Progenitor cell of endocrine pancreas (in vitro differentiated cells): ENCODE measurements at places on chromosomes 3 and 15. TPM values are rescaled to one million over a fixed set of nuclear protein-coding genes. Genes with fewer than 3 reads are reported as not detected.

SNAPC5 gene
- 25.2 and 25.9 TPM in 2 replicates for total RNA-seq

BFSP2 gene
- not detected in 2 replicates for total RNA-seq

CLEC3B gene
- total RNA-seq = not detected in 2 replicates

PIK3CA gene
- total RNA-seq = 19.2 and 20.2 TPM in 2 replicates

DNA sequence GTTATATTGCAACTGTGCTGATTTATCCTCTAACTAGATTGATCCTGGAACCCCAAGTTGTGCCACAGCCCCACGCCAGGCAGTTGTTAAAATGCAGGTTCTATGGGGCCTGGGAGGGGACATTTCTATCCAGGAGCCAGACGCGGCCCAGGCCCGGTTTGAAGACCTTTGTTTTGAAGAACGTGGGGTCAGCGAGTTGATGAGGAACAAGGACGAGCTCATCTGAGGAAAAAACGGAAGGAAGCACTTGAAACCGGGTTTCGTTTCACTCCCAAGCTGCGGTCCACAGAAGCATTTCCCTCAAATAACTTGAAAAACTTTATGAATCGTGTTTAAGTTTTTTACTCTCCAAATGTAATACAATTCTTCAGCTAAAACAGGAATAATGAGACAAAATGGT is 76.4 kb downstream of the CHSY1 start:
- peaks cover 30% of the 10 kb centered on the region for H3K36me3 ChIP-seq
- DNase-seq = no peak
- H3K27me3 ChIP-seq = no peaks in the 10 kb centered on the region
- peaks cover 2% of the 10 kb centered on the region for H3K4me1 ChIP-seq
- peak overlapping the region; percentile 62 for H3K27ac ChIP-seq

DNA sequence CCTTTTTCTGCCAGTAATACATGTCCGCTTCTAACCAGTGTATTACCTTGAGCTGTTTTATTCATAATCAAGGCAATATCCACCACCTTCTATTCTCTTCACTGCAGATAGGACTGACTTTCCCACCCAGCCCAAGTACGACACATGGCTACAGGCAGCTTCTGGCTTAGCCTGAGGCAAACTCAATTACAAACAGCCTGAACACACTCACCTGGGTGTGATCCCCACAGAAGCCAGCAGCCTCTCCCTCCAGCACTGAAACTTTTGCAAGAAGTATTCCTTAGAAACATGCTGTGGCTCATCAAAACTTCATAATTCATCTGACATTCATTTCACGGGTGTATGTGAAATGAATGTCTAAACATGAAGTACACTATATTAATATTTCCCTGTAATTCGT is 13.5 kb upstream of the KCNMB3 start:
- no peak for DNase-seq
- no peak overlapping the region for H3K27ac ChIP-seq
- no peaks in the 10 kb centered on the region for H3K27me3 ChIP-seq
- H3K36me3 ChIP-seq = peaks cover 13% of the 10 kb centered on the region
- H3K4me3 ChIP-seq = no peak overlapping the region
- H3K4me1 ChIP-seq = no peaks in the 10 kb centered on the region

GRCh38 chr3:45987368-45988291 is 8.0 kb downstream of the FYCO1 start:
- no peak overlapping the region for H3K4me3 ChIP-seq
- peaks cover 5% of the 10 kb centered on the region for H3K36me3 ChIP-seq
- peaks cover 28% of the 10 kb centered on the region for H3K4me1 ChIP-seq
- peak overlapping the region; percentile 82 for H3K27ac ChIP-seq
- DNase-seq = no peak

DNA sequence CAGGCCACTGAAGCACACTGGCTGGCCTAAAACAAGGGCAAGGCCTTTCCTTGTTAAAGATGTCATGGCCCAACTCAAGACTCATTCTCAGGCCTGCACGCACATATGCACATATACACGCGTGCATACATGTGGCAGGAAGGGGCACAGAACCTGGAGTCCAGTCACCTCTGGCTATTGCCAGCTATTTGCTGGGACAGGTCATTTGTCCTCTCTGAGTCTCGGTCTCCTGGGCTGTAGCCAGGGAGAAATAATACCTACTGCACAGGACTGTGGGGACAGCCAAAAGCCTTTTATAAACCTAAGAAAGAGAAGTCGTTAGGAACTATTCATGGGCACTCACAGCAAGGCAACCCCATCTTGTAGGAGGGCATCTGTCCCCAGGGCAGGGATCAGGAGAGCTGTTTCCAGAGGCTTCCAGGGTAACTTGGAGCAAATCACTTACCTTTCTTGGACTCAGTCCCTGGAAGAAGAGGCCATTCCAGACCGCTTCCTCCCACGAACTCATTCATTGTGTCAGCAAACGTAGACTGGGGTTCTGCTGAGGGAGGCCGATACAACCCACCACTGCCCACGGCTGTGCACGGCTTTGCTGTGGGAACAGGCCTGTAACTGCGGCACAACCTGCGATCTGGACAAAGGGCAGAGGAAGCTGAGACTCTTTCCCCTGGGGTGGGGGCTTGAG is 41.1 kb upstream of the RHO start:
- DNase-seq = no peak
- H3K27ac ChIP-seq = no peak overlapping the region
- peaks cover 8% of the 10 kb centered on the region for H3K4me1 ChIP-seq
- H3K27me3 ChIP-seq = no peaks in the 10 kb centered on the region

DNA sequence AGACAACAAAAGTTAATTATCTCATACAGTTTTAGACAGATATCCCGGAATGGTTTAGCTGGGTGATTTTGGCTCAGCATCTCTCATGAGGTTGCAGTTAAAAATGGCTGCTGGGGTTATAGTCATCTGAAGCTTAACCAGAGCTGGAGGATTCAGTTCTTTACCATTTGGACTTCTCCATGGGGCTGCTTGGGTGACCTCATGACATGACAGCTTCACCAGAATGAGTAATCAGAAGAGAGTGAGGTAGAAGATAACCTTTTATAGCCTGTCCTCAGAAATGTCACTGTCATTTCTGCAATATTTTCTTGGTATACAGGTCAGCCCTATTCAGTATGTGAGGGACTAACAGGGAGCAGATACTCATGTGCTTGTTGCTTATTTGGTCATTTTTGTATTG is 30.9 kb downstream of the TFG start:
- DNase-seq = no peak
- peaks cover 15% of the 10 kb centered on the region for H3K4me1 ChIP-seq
- peaks cover 21% of the 10 kb centered on the region for H3K36me3 ChIP-seq
- H3K27ac ChIP-seq = no peak overlapping the region
- no peaks in the 10 kb centered on the region for H3K27me3 ChIP-seq

DNA sequence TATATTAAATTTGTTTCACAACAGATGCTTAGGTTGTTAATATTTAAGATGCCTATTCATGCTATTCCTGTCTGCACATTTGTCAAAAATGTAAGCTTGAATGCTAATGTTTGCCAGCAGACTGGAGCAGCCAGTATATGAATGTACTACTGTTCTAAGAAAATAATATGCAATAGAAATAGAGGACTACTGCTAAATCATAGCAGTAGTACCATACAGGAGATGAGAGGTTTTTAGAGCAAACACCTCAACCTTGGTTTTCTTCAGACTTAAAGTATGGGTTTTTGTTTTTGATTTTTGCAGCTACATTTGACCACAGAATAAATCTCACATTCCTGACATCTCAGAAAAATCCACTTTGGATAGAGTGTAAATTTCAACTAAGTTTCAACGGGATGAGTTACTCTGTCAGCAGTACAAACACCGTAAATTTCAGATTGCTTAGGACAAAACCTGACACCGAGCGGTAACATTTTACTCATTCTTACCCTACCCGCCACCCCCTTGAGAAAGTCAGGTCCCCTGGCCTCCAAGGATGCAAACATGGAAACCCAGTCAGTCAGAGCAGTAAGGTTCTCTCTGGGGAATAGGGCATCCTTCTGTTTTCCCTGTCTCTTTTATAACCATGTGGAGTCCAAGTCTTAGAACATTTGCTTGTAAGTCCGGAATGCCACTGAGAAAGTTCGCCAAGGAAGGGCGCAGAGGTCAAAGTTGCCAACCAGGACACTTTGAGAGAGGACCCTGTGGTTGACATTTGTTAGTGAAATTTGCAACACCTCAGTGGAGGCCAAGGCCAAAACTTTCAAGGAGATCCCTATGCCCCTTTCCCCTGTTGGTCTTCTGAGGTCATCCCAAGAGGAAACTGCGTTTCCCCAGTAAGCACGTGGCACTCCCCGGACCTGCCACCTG is 17.9 kb upstream of the SATB1 start:
- H3K4me1 ChIP-seq = peaks cover 9% of the 10 kb centered on the region
- H3K36me3 ChIP-seq = no peaks in the 10 kb centered on the region
- peak overlapping the region; percentile 88 for H3K4me3 ChIP-seq
- H3K27me3 ChIP-seq = peaks cover 45% of the 10 kb centered on the region
- DNase-seq = no peak
- no peak overlapping the region for H3K27ac ChIP-seq

GRCh38 chr3:127805026-127805753 is 17.1 kb downstream of the MGLL start:
- H3K4me1 ChIP-seq = no peaks in the 10 kb centered on the region
- DNase-seq = no peak
- no peak overlapping the region for H3K4me3 ChIP-seq
- no peak overlapping the region for H3K27ac ChIP-seq
- peaks cover 27% of the 10 kb centered on the region for H3K27me3 ChIP-seq

DNA sequence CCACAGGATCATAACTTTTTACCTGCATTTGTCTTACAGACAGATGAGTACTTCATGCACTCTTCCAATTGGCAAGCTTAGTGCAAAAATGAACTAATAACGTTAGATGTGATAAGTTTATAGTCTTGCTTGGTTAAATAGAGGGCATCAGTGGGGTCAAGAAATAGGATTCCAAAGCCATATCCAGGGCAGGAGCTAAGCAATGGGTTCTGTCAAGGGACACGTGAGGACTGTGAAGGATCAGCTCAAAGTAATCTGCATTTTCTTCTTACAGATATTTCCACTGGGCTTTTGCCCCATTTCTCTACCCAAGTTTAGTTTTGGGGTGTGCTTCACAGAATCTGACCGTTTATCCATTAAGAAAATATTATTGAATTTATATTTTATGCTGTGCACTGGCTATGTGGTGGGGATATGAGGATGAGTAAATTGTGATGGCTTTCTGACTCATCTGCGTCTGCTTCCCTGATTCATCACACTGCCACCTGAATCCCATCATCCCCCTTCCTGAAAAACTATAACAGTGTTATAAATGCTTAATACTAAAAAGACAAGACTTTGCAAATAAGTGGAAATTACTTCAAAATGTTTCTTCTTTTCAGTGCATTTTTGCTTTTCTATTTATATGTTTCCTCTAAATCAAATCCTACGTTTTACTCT is 17.5 kb downstream of the PPP2R3A start:
- no peaks in the 10 kb centered on the region for H3K27me3 ChIP-seq
- no peak overlapping the region for H3K4me3 ChIP-seq
- H3K36me3 ChIP-seq = peaks cover 2% of the 10 kb centered on the region
- no peaks in the 10 kb centered on the region for H3K4me1 ChIP-seq
- H3K27ac ChIP-seq = no peak overlapping the region
- DNase-seq = no peak

- H3K27ac ChIP-seq = no peak overlapping the region
- H3K4me3 ChIP-seq = no peak overlapping the region
- no peaks in the 10 kb centered on the region for H3K4me1 ChIP-seq
- no peak for DNase-seq
- H3K27me3 ChIP-seq = no peaks in the 10 kb centered on the region
Measured at GRCh38 chr3:59654123-59654479, 604.3 kb upstream of the CFAP20DC start.

DNA sequence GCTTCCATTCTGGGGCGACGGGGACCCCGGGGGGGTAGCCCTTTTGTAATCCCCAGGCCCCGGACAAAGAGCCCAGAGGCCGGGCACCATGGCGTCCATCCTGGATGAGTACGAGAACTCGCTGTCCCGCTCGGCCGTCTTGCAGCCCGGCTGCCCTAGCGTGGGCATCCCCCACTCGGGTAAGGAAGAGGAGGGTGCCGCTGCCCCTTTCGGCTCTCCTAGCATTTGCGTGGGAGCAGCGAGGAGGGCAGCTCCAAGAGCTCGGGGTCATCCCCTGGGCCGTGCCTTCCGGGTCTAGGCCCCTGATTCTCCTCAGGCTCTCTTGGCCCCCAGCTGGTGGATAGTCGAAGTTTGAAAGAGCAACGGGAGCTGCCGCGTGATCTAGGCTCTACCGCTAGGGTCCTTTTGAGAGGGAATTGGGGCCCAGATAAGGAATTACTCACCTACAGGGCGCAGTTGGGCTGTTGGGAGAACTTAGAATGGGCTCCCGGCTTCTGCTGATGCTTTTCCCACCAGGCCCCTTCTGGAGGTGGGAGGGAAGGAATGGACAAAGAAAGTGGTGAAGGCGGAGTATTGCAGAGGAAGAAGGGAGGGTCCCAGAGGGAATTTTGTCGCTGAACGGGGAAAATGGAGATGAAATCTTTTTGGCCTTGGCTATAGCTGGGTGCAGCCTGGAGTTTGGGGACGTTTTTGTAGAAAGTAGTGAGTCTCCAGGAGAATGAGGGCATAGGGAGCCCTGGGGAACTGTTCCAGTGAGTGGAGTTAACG is 615 bp downstream of the VPS18 start:
- H3K27ac ChIP-seq = peak overlapping the region; percentile 98
- peak overlapping the region; percentile 99 for H3K4me3 ChIP-seq
- H3K4me1 ChIP-seq = peaks cover 11% of the 10 kb centered on the region
- H3K36me3 ChIP-seq = peaks cover 12% of the 10 kb centered on the region
- peak; percentile 44 for DNase-seq

DNA sequence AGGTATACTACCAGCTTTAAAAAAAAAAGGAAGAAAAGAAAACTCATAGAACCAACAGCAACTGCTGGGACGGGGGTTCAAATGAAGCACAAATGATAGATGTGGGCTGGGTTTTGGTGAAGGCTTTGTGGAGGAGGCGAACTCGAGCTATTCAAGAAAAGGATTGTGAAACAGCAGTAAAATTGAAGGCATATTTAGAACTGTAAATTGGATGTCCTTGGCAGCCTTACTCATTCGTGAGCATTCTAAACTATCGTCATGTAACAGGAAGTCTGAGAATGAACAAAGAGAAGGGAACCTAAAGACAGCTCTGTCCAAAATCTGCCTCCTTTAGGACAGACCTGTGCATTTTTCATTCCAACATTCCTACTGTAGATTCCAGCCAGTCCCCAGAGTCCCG is 97.8 kb downstream of the LARS2 start:
- peaks cover 32% of the 10 kb centered on the region for H3K36me3 ChIP-seq
- H3K4me3 ChIP-seq = no peak overlapping the region
- H3K4me1 ChIP-seq = no peaks in the 10 kb centered on the region
- no peak for DNase-seq
- no peak overlapping the region for H3K27ac ChIP-seq
